ENCODE measurements at places on chromosomes 11 and 22.
A peak's percentile ranks its signal among the peaks of the same experiment; 100 is the strongest.

DNA sequence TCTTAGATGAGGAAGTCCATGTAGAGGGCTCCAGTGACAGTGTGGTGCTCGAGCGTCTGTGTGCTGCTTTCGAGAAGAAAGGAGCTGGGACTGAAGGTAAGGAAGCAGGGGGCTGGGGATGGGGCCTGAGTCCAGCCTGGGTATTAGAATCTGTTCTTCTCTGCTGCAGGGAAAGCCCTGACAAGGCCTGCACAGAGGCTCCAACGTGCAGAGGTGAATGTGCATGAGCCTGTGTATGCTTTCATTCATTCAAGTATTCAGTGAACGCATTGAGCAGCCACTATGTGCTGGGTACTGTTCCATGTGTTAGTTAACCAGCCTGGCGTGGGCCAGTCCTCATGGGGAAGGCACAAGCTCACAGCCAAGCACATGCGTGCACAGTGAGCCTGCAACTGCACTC lies 93.4 kb downstream of the MYO18B start:
- DNase-seq, result no peak

DNA sequence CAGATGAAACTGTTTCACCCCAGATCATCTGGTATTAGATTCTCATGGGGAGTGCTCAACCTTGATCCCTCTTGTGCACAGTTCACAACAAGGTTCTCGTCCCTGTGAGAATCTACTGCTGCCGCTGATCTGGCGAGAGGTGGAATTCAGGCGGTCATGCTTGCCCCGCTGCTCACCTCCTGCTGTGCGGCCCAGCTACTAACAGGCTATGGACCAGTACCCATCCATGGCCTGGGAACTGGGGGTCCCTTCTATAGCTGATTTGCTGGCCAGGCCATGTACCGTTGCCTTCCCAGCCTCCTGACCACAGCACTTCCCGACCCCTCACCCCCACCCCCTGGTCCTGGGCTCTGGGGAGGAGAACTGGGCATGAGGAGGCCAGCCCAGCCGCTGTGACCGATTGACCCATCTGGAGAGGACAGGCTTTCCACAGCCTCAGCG lies 2.6 kb downstream of the PHLDA2 start:
- DNase-seq, result no peak

DNA sequence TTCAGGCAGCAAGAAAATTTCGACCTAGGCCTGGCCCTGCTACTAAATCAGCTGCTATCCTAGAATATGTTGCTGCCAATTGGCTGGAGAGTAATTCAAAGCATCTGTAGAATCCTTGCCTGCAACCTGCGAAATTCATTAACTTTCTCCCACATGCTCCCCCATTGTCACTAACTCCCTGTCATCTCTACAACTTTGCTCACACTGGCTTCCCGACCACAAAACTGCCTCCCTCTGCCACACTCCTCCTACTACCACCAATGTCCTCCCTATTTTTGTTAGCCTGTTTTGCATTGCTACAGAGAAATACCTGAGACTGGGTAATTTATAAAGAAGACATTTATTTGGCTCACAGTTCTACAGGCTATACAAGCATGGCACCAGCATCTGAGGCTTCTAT lies 570.6 kb downstream of the INSC start:
- DNase-seq, result no peak

- no peak for DNase-seq
These were observed 35.7 kb upstream of the ARFGAP3 start for GRCh38 chr22:42892571-42893316.

DNA sequence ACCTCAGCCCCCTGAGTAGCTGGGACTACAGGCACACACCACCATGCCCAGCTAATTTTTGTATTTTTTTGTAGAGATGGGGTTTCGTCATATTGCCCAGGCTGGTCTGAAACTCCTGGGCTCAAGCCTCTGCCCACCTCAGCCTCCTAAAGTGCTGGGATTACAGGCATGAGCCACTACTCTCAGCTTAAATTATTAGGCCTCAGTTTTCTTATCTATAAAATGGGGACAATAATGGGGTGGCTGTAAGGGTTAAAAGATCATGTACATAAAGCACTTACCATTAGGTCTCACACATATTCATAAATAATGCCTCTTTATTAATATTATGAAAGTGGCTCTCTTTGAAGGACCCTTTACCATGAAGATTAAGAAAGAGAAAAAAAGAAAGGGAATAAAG lies 31.5 kb upstream of the CKAP5 start:
- no peak for DNase-seq

- DNase-seq, result no peak
These were observed at the start of gene ACTN3 for GRCh38 chr11:66546368-66546965. Gene ACTN3, plus strand, starts transcription at chr11:66546903. Its CDS starts 35 bp downstream, at chr11:66546938.

DNA sequence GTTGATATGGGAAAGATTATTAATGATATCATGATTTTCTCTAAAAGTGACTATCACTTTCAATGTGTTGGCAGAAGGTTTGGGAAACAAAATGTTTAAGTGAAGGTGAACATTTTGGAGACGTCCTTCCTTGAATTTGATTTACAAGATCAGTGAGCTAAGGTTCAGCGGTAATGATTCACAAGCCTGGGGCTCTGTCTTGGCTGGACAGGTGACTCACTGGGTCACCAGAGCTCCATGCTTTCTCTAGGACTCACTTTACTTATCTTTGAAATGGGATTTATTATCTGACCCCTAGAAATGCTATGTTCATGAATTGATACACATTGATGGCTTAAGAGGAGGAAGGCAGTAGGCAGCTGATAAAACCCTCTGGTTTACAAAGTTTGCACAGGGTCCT lies 437.5 kb downstream of the NTM start:
- no peak for DNase-seq

- DNase-seq, result no peak
These were observed 46.7 kb downstream of the IGLL1 start for GRCh38 chr22:23533328-23533762.

DNA sequence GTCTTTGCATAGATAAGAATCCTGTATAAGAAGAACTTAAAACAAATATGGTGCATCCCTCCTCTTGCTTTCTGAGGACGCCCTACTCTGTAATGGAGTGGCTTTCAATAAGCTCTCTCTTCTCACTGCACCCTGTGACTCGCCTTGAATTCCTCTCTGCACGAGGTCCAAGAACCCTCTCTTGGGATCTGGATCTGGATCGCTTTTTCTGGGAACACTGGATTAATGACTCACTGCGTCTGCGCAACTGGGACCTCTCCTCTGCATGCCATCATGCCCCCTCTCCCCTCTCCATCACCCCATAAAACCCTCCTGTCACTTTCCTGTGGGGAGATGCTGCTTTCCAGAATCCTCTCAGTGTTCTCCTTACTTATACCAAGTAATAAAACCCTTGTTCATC lies 15.1 kb upstream of the CABP2 start:
- DNase-seq, result no peak

GRCh38 chr11:128662960-128663359 lies 30.9 kb upstream of the FLI1 start:
- DNase-seq, result no peak

GRCh38 chr11:50333861-50334260 lies 301.2 kb downstream of the OR4C45 start:
- DNase-seq, result no peak

GRCh38 chr11:11843642-11844041 lies 1.9 kb downstream of the USP47 start:
- DNase-seq, result no peak

- no peak for DNase-seq
These were observed 64.4 kb upstream of the MYEOV start for GRCh38 chr11:69229511-69229910.

DNA sequence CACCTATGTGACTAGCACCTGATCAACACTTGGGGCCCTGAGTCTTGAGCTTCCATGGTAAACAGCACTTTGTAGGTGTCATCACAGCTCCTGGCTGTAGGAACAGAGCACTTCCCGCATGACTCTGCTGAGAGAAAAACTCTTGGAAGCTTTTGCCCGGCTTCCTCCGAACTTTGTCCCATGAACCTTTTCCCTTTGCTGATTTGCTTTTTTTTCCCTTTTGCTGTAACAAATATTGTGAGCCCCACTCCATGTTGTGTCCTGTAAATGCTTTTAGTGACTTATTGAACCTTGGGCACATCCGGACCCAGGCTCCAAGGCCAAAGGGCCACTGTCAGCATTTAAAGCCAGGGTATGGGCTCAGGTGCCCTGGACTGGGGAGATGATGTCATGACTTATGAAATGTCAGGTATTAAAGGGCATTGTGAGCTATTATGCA lies 391.1 kb downstream of the TENM4 start:
- DNase-seq, result no peak

DNA sequence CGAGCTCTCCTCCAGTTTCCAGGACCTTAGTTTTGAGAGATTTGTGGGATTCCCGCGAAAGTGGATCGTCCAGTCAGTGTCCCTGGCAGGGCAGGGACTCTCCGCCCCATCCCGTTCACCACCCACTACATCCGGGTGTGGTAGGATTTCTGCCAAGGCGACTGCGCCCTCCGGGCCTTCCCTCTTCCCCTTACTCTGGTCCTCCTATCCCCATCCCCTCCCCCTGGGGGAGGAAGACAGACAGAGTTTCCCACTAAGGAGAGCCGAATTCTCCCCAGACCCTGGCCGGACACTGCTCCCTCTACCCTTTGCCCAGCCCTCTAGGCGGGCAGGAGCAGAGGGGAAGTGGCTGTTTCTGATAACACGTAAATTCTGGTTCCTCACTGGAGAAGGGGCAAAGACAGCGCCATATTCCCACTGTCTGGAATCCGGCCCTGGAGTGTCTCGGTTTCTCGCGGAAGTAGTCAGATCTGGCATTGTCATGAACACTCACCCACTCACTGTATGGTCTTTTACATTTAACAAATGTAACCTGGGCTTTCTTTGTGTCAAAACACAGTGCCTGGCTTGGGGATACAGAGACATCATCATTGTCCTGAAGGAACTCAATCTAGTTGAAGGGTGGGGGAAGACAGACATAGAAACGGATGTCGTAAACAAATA lies 1.1 kb upstream of the NECTIN1 start:
- peak; percentile 71 for DNase-seq

DNA sequence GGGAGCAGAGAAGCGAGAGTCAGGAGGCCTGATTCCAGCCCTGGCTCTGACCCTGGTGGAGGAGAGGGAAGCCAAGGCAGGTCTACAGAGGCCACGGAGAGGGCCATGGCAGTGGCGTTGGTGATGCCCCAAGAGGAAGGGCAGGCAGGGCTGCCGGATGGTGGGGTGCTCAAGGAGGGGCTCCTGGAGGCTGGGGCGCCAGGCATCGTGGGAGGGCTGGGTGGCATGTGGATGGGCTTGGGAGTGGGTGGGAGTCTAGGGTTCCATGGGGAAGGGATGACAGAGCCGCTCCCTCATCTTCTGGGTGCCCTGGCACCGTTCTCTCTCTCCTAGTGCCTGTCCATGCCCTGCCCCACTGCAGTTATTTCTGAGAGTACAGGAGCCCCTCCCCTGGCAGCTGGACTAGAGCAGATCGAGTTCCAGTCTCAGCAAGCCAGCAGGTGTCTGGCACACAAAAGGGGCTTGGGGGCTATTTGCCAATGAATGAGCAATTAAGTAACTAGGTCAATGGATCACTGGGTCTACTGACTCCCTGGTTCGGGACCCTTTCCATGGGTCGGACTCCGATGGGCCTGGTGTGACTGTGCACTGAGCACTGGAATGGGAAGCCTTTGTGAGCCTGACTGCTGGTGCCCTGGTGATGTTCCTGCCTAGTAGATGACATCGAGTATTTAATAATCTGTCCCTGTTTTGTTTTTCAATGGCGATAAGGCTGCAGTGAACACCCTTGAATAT lies 570.0 kb downstream of the TBC1D22A start:
- DNase-seq, result no peak

- DNase-seq, result no peak
These were observed 376.7 kb upstream of the DDI1 start for GRCh38 chr11:103659743-103660142.

DNA sequence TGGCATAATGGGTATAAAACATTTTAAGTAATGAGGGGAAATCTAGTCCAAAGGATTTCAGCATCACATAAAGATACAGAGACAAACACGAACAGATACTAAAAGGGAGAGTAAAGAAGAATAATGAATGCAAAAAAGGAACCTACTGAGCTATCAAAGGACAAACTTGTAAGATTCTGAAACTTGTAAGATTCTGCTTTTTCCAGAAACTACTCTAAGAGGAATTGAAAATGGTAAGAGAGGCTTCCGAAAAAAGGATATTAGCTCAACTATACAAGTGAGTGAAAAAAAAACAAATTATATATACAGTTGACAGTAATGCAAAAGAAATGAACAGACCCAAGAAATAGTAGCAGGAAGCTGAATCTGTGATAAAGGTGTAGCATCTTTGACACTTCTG lies 37.7 kb downstream of the POLD3 start:
- no peak for DNase-seq

- peak; percentile 70 for DNase-seq
These were observed 12.6 kb upstream of the MAPK8IP1 start for GRCh38 chr11:45872651-45873356.

GRCh38 chr11:110691926-110692325 lies 20.3 kb downstream of the ARHGAP20 start:
- DNase-seq, result no peak

DNA sequence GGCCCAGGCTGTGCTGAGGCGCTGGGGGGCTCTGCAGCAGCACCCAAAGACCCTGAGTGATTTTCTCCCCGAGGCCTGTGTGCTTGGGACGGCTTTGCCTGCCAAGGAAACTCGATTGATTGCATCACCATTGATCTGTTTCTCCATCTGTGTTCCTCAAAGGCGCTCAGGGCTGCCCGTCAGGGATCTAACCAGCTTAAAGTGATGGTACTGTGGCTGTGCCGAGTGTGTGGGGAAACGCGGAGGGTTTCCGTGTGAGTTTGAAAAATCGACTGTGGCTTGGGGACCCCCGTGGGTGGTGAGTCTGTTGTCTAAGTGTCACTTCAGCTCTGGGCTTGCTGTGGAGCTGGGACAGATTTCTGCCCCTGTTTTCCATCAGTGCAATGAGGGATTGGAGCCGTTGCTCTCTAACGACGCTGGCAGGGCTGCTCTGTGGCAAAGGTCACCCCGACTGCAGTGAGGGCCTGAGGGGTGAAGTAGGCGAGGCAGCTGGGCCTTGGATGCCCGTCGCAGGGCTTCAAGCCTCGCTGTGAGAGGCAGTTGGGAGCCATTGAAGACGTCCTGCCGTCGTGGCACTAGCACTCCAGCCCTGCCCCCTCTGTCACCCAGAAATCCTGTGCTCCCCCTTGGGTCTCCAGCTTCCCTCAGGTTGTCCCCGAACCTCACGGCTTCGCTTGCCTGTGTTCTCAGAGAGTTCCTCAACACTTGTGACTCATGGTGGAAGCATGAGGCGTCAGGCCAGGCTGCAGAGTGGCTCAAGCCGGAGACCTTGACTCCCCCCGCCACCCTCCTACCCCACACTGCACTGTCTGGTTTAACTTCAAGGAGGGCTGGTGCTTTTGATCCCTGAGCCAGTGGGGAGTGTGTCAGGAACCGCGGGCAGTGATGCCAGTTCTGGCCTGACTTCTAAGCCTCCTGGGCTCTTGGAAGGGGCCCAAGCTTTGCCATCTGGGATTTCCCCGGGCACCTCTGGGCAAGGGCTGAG lies 21.8 kb downstream of the CACNA1I start:
- no peak for DNase-seq

GRCh38 chr11:122509091-122509490 lies 146.4 kb upstream of the UBASH3B start:
- DNase-seq, result no peak

GRCh38 chr11:22521226-22521625 lies 104.4 kb downstream of the FANCF start:
- DNase-seq, result no peak

Measured in frontal cortex (tissue), 4 donors.